ENCODE measurements at places on chromosomes 11 and 22. TPM values are rescaled to one million over a fixed set of nuclear protein-coding genes. Genes with fewer than 3 reads are reported as not detected.

GRCh38 chr22:46684706-46685105 lies 53.3 kb downstream of the CERK start:
- no peak for DNase-seq

DNA sequence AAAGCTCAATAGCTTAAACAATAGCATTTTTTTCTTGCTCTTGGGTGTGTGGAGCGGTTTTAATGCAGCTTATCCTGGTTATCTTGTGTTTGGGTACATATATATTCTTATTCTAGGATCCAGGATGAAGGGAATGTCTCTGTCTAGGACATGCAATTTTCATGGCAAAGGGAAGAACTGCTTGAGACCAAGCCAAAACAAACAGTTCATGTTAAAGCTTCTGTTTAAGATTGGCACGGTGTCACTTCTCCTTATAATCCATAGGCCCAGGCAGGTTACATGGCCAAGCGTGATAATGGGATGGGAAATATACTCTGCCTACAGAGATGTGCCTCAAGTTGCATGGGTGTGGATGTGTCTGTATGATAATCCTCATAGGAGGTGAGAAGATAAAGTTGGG lies 177.1 kb upstream of the PGR start:
- no peak for DNase-seq

GRCh38 chr11:72584293-72584938 lies 89.8 kb downstream of the PDE2A start:
- no peak for DNase-seq

Gene KRTAP5-9
- not detected for total RNA-seq

GRCh38 chr11:88384669-88385005 lies 47.1 kb upstream of the CTSC start:
- DNase-seq: peak; percentile 69

Gene GNAZ
- 9.2 TPM for total RNA-seq

GRCh38 chr22:17085277-17086181 lies 729 bp downstream of the IL17RA start:
- DNase-seq: no peak

Gene RCOR2
- 7.8 TPM for total RNA-seq

Measured in kidney epithelial cell (primary cell).